ENCODE measurements at places on chromosomes 2 and 18.

DNA sequence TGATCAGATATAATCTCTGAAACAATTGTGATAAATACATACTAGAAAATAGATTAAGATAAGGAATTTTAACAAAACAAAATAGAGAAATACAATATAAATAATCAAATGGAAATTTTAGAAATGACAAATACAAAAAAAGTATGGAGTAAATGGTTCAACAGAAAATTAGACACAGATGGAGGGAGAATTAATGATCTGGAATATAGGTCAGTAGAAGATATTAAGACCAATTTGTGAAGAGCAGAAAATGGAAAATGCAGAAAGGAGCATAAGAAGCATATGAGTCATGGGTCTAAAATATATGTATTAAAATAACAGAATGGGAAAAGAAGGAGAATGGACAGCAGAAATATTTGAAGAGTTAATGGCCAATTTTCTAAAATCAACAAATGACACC lies 44.4 kb downstream of the FHOD3 start:
- no peak for DNase-seq

DNA sequence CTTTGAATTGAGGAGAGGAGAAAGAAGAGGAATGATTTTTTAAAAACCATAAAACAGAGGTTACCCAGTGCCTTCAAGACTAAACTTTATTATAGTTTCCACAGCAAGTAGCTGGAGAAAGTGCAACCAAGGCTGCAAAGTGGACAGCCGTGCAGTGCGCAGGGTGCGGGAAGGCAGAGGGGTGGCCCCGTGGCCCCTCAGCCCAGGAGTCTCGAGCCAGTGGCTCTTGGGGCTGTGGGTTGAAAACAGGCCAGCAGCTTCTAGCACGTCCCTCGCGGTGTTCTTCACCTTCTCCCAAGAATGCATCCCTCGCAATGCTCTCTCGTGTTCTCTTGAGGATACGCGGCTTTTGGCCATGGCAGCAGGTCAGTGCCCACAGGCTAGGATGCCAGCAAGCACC lies 28.5 kb upstream of the ALKAL2 start:
- no peak for DNase-seq

GRCh38 chr2:71282493-71282892 lies 49.1 kb upstream of the ZNF638 start:
- DNase-seq = no peak

GRCh38 chr2:172373766-172374165 lies 53.6 kb upstream of the ITGA6 start:
- no peak for DNase-seq

DNA sequence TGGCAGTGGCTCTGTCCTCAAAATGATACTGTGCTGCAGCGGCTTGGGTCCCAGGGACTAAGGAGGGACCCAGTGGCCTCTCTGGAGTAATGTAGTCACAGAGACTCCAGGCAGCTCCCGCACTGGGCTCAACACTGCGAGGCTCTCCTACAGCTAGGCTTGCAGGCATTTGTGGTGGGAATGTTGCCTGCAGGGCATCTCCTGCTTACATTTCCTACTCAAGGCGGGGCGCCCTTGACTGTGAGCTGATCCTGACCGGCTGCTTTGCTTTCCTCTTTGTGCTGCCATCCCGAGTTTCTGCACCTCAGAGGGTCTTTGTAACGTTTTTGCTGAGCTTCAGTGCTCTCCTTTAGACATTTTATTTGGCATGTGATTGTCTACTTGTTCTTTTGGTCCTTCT lies 177.4 kb upstream of the FN1 start:
- no peak for DNase-seq

DNA sequence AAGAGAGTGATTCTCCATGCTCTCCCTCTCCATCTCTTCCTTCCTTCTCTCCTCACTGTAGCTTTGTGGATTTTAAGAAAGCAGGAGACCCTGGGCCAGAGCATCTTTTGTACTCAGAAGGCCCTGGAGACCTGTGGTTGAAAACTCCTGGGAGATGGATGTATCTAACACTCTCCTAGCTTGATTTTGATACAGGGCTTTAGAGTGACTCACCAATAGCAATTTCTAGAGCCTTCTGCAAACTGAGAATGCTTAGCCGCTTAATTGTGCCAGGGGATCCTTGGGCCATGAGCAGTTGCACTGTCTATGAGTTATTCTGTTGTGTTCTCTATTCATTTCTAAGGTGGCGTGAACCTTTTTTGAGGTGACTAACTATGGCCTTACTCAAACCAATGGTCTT lies 17.7 kb downstream of the HOXD1 start:
- DNase-seq = no peak

GRCh38 chr2:36376992-36377738 lies 21.6 kb downstream of the CRIM1 start:
- no peak for DNase-seq

GRCh38 chr18:46411867-46412690 lies 244.9 kb downstream of the LOXHD1 start:
- DNase-seq = peak; percentile 59

DNA sequence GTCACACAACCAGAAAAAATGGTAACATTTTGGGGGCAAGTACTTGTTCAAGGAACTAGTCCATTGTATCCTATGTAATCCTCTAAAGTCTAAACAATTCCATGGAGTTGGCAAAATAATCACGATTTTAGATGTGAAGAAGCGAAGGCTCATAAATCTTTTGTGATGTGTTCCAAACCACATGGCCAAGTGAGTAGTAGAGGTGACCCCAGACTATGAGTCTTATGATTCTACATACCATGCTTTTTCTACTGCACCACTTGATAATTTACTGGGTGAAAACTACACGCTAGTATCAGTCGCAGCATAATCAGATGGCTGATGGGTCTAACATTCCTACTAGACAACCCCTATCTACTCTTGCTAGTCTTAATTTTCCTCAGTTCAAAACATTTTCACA lies 371.4 kb downstream of the OSR1 start:
- DNase-seq = no peak

GRCh38 chr18:9494778-9495331 lies 19.5 kb downstream of the RALBP1 start:
- no peak for DNase-seq

- DNase-seq = no peak
Observed at GRCh38 chr2:43139501-43139900, 86.9 kb downstream of the ZFP36L2 start.

GRCh38 chr18:36543991-36544725 lies 246.6 kb downstream of the FHOD3 start:
- DNase-seq = no peak

GRCh38 chr2:46114996-46115395 lies 182.2 kb upstream of the EPAS1 start:
- no peak for DNase-seq

GRCh38 chr18:11237066-11237465 lies 87.7 kb upstream of the PIEZO2 start:
- no peak for DNase-seq

- no peak for DNase-seq
Observed at GRCh38 chr2:54986264-54986663, 64.0 kb downstream of the RTN4 start.

DNA sequence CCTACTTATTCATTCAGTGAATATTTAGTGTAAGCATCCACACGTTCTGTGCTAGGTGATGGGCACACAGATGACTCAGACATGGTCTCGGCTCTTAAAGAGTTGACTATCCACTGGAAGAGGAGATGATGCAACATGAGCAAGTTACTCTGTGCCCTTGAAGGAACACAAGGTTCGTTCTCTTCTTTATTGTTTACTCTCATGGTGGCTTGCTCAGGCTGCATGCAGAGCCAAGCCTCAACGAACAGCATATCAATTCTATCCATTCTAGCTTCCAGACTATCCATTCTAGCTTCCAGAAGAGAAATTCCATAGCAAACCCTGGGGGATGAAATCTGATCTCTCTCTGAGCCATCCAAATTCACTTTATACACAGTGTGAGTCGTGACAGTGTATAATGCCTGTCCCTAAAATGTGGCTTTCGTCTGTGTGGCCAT lies 68.1 kb upstream of the CTAGE1 start:
- no peak for DNase-seq

GRCh38 chr2:121717529-121717928 lies 19.1 kb downstream of the NIFK start:
- no peak for DNase-seq

GRCh38 chr18:62690236-62690815 lies 25.0 kb upstream of the PHLPP1 start:
- no peak for DNase-seq

DNA sequence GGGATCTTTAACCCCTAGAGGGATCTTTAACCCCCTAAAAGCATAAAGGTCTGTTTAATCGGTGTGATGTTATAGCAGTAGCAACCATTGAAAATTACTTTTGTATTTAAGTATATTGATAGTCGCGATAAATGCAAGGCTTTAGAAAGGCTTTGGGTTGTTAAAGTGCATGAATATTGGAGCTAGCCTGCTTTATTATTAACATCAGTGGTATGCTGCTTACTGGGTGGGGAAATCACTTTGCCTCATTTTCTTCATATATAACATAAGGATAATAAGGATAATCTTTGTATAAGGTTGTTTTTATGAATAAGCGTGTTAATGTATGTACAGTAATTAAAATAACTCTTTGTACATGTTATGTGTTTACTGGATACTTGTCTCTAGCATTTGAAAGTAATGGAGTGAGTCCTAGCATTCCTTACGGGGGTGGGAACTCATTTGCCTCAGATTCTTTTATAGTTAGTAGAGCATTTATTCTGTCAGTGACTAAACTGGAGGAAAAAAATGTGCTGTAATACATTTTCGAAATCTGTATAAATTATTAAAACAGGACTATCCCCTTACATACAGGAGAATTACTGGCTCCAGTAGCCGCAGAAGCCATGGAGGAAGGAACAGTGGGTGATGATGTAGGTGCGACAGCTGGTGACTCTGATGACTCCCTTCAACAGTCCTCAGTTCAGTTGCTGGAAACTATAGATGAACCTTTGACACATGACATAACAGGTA lies 122.2 kb downstream of the BIRC6 start:
- no peak for DNase-seq

DNA sequence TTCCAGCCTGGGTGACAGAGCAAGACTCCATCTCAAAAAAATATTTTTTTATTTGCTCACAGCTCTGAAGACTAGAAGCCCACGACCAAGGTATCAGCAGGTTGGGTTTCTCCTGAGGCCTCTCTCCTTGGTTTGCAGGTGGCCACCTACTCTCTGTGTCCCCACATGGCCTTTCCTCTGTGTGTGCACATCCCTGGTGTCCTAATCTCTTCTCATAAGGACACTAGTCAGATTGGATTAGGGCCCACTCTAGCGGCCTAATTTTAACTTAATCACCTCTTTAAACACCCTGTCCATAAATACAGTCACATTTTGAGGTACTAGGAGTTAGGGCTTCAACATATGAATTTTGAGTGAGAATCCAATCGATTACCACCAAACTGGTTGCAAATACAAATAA lies 2.0 kb upstream of the RAB3GAP1 start:
- no peak for DNase-seq

- no peak for DNase-seq
Observed at GRCh38 chr18:31555971-31556747, 35.5 kb upstream of the TTR start.

DNA sequence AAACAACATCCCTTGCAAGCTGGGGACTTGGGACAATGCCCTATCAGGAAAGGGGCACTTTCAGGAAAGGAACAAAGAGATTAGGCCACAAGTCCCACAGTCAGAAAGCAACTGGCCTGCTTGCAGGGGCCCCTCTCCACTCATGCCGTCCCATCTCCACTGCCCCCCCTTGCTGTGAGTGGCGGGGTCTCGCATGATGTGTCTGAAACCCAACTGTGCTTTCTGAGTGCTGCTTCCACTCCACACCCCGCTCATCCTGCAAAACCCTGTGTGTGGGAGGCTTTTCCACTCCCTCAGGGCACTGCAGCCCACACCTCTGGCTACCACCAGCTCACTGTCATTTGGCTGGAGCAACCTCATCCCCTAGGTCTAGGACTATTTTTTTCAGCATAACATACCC lies 7.9 kb downstream of the HS6ST1 start:
- DNase-seq = no peak

- DNase-seq = no peak
Observed at GRCh38 chr2:232290668-232291067, 87.9 kb upstream of the ALPP start.

GRCh38 chr18:6731222-6731596 lies 1.7 kb downstream of the ARHGAP28 start:
- no peak for DNase-seq

GRCh38 chr2:2234398-2235195 lies 96.5 kb downstream of the MYT1L start:
- no peak for DNase-seq

DNA sequence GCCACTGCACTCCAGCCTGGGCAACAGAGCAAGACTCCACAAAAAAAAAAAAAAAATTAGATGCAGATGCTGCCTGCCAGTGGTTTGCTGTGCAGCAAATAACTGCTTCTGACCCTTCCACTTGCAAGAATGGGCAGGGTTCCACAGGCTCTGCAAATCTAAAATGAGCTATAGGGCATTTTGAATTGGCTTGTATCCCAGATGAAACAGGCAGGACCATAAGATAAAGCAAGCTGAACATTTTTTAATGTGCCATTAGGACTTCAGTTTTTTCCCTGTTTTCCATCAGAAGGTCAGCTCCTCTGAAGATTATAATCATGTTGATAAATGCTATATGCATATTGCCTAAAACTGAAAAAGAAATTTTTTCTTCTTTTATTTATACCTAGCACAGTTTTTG lies 15.7 kb upstream of the FZD7 start:
- no peak for DNase-seq

- no peak for DNase-seq
Observed at GRCh38 chr2:177908182-177908581, 164.4 kb downstream of the PDE11A start.

DNA sequence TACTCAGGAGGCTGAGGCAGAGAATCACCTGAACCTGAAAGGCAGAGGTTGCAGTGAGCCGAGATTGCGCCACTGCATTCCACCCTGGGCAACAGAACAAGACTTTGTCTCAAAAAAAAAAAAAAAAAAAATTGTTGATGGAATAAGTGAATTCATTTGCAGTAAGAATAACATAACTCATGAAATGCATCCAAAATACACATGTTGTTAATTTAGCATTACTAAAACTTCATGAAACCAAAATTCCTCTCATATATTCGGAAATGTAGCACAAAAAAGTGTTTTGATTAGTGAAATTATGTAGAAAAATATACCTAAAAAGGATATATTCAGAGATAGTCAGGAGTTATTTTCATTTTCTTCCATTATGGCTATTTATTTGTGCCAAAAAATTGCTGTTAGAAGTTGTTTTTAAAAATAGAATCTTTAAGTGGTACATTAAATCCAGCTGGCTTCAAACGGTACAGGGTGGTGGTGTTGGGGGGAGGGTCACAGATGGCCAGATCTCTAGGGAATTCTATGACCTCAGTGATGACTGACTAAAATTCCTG lies 78.2 kb upstream of the UGP2 start:
- DNase-seq = no peak

- no peak for DNase-seq
Observed at GRCh38 chr18:45678850-45679249, 45.1 kb upstream of the SLC14A1 start.

DNA sequence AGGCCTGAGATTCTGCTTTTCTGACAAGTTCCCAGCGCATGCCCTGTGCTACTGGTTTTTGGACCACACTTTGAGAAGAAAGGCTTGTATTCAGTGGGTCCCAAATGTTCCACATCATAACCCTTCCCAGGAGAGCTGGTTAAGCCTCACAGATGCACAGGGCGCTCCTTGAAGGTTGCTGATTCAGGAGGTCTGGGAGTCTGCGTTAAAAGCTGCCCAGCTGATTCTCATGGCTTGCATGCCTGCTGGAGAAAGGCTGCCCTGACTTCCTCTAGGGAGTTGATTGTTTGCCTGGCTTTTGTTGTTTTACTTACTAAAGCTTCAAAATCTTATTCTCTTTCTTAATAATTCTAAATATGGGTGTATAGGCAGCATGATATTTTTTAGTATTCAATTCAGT lies 20.7 kb downstream of the CRYGD start:
- DNase-seq = no peak

GRCh38 chr2:118417406-118418120 lies 329.3 kb downstream of the INSIG2 start:
- DNase-seq = no peak
